ENCODE measurements at places on chromosomes 6 and 20.

GRCh38 chr6:167200806-167201205, 43.0 kb upstream of the GPR31 start:
- DNase-seq = no peak

GRCh38 chr6:28587746-28588075, 62.0 kb downstream of the GPX5 start:
- no peak for DNase-seq

GRCh38 chr6:16396497-16397319, 158.3 kb downstream of the GMPR start:
- DNase-seq = no peak

- no peak for DNase-seq
Measured at GRCh38 chr20:24598346-24598745, 128.9 kb downstream of the SYNDIG1 start.

- no peak for DNase-seq
Measured at GRCh38 chr6:157302736-157303135, 20.6 kb downstream of the TMEM242 start.

DNA sequence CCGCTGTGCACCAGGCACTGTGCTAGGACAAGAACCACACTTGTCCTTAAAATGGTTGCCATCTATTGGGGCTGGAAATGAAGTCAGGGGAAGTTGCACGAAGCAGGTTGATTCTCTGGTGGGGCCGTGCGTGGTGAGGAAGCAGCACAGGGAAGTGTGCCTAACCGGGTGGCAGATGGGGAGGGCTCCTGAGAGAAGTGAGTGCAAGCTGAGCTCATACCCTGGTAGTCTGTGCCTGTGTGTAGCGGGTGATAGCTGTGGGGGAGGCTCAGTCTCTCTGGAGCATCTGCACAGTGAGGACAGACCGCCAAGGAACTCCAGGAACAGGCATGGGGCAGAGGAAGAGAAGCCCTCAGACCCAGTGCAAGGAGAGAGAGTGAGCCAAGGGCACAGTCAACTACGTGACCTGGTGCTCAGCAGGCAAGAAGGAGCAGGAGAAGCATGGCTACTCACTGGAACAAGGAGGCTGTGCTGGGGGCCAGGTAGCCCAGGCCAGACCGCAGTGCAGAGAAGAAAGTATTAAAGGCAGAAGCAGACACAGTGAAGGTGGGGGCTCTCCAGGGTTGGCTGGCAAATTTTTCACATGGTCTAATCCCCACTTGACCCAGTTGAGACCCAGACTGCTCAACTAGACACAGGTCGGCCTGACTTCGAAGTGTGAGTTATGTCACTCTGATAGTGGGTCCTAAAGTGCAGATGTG, 155.0 kb downstream of the CDH26 start:
- no peak for DNase-seq

GRCh38 chr6:132995432-132995831, 181.1 kb downstream of the RPS12 start:
- no peak for DNase-seq

DNA sequence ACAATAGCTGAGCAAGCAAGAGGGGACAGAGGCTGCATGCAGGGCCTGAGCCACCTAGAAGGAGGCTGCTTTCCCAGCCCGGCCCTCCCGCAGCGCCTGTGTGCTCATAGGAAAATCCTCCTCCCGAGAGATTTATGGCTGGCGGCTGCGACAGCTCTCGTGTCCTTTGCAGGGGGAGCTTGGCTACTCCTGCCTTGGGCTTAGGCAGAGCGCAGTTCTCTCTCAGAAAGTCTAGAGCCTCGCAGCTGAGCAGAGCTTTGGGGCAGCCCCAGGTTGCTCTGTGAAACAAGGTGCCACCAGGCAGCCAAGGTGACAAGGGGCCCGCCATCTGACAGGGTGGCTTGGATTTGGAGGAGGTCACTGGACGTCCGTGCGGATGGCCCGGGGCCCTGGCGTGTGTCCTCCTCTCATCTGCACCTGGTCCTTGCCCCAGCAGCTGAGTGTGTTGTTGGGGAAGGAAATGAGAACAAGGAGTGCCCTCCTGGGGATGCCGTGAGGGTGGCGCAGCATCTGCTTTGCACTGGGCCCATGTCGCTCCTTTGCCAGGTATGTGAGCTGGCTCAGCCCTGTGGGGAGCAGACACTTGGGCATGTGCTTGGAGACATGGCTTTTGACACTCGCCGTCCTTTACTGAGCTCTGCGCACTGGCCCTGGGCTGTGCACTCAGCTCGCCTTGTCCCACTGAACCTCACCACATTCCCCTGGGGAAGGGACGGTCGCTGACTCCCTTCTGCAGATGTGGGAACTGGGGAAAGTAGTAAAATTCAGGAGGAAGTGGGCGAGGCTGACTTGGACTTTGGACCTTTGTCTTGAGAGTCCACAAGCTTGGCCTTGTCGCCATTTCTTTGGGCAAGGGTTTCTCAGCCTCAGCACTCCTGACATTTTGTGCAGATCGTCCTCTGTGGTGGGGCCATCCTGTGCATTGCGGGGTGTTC, 41.9 kb downstream of the EDN3 start:
- no peak for DNase-seq

- DNase-seq = no peak
Measured at GRCh38 chr6:33206027-33206863, 1.8 kb downstream of the HSD17B8 start.

GRCh38 chr6:116564311-116564710, 7.0 kb upstream of the RWDD1 start:
- no peak for DNase-seq

DNA sequence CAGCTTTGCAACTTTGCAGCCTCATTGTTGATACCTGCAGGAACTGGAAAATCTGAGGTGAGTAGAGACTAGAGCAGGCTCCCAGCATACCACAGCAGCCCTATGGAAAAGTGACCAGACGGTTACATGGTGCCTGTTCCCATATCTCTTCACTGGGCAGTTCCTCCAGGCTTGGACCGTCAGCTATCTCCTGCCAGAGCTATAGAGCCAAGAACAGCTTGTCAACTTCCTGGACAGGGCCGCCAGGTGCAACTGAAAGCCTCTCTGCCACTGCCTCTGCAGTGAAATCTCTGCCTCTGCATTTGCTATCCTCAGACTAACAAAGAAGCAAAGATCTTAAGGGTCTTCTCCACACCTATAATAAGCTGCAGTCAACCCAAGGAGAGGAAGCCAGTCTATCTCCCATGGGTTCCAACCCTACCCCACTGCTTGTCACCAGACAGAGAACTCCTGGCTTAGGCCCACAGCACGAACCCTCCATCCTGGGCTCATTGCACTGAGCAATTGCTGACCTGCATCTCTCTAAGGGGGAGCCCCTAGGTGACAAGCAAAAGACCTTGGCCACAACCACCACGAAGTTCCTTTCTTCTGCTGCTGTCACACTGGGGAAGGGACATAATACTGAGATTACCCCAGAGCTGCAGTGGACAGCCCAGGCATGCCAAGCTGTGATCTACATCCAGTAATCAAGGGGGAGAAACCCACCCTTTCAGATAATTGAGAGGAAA, 60.1 kb upstream of the KHDRBS2 start:
- DNase-seq = no peak

DNA sequence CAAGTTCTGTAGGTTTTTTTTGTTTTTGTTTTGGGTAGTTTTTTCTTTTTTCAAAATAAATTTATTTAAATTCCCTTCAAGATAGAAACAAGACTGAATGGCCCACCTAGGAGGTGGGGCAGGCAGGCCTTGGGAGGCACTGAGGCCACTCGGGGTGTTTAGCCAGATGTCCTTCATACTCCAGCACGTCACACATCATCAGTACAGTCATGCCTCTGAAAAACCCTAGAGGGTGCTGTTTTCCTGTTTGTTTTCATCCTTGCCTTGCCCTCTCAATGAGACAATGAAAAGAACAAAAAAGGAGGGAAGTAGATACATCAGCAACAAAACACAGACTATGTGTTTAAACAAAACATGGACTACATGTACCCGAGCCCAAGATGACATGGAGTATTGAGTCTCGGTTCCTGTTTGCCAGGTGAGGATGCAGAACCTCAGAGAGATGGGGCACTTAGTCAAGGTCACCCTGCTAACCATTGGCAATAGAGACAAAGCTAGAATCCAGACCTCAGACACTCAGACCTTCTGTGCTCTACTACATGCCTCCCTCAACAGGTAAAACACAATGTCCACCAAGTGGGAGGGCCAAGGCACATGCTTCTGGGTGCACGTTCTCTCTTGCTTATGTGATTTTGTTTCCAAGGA, 26.8 kb upstream of the CLIC5 start:
- no peak for DNase-seq

All from stimulated activated CD8-positive, alpha-beta memory T cell treated with anti-CD3 and anti-CD28 coated beads, Interleukin-7, amount 100 ng/mL, for 1 hour (primary cell).